ENCODE measurements at places on chromosomes 6 and 20. TPM values are rescaled to one million over a fixed set of nuclear protein-coding genes. Genes with fewer than 3 reads are reported as not detected.

Gene RRAGD
- 4.8 TPM for polyA plus RNA-seq

Gene PTK6
- 32.5 TPM for polyA plus RNA-seq

Gene OSTM1
- polyA plus RNA-seq, result 6.0 TPM

Gene EMILIN3
- polyA plus RNA-seq, result 0.90 TPM

Gene HCRTR2
- not detected for polyA plus RNA-seq

Gene SLC17A2
- polyA plus RNA-seq, result not detected

Gene ELOVL4
- polyA plus RNA-seq, result 1.9 TPM

Gene CAPN11
- polyA plus RNA-seq, result not detected

Gene SYCP2L
- 0.15 TPM for polyA plus RNA-seq

Gene TOMM6
- 323 TPM for polyA plus RNA-seq

Gene NNAT
- 5.9 TPM for polyA plus RNA-seq

Gene KCNB1
- 0.12 TPM for polyA plus RNA-seq

Gene SLC22A2
- not detected for polyA plus RNA-seq

Gene ZNF311
- 0.50 TPM for polyA plus RNA-seq

Gene DCBLD1
- polyA plus RNA-seq, result 8.0 TPM

Gene NKAIN2
- polyA plus RNA-seq, result 0.13 TPM

Gene PRL
- not detected for polyA plus RNA-seq

Gene ZKSCAN8
- polyA plus RNA-seq, result 1.8 TPM

Gene PTPN1
- 15.3 TPM for polyA plus RNA-seq

Gene DAAM2
- 17.9 TPM for polyA plus RNA-seq

Gene COL9A1
- not detected for polyA plus RNA-seq

Gene HLA-DQA2
- polyA plus RNA-seq, result not detected

Gene ENPP1
- 2.8 TPM for polyA plus RNA-seq

Gene CD164
- 86.5 TPM for polyA plus RNA-seq

Gene TMEM74B
- 2.6 TPM for polyA plus RNA-seq

Gene OR2H1
- polyA plus RNA-seq, result not detected

Gene PAX1
- not detected for polyA plus RNA-seq

Gene PNLDC1
- polyA plus RNA-seq, result 0.25 TPM

Gene KIF25
- 0.31 TPM for polyA plus RNA-seq

Gene IMPG1
- not detected for polyA plus RNA-seq

Gene HCK
- polyA plus RNA-seq, result 4.4 TPM

Gene SLC22A7
- polyA plus RNA-seq, result not detected

Gene PEX7
- polyA plus RNA-seq, result 21.5 TPM

Gene SOX18
- 15.2 TPM for polyA plus RNA-seq

Gene CDH26
- 0.25 TPM for polyA plus RNA-seq

Gene SEL1L2
- not detected for polyA plus RNA-seq

Gene DTNBP1
- 21.8 TPM for polyA plus RNA-seq
